NCI-H1092 (cell line): ENCODE measurements at places on chromosomes 2 and 18.

GRCh38 chr2:62227386-62228075, 31.6 kb downstream of the B3GNT2 start:
- no peak for DNase-seq

GRCh38 chr18:23499291-23499781, 4.0 kb upstream of the RMC1 start:
- DNase-seq = no peak

DNA sequence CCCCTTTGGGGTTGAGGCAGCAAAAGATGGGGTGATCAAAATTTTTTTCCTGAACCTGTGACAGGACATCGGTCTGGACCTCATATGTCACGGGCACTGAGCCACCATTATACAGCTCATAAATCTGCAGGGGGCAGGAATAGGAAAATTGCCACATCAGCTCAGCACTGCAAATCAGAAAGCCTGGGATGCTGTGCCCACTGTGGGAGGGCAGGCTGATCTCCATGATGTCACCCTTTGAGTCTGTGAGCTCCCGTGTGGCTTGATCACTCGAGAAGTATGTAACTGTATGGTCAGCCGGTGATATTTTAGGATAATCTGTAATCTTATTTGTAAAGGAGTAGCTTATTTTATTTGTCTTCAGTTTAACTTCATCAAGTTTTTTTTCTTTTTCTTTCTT, 17.7 kb upstream of the CRYBA2 start:
- no peak for DNase-seq

GRCh38 chr2:183426825-183427224, 302.6 kb downstream of the NUP35 start:
- no peak for DNase-seq

DNA sequence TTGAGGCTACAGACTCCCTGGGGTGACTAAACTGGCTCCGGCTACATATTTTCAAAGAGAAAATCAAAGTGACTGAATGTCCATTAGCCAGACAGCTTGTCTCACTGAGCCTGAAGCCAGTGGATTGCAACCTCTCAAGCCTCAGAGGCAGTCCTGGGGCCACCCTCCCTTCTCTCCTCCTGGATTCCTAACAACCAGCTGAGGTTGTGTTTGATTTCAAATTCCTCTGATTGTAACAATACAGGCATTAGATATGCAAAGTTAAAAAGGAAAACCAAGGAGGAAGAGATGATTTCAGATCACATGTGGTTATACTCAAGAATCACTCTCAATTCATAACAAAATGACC, 101.0 kb upstream of the LMAN1 start:
- no peak for DNase-seq

GRCh38 chr2:36271266-36271665, 84.3 kb upstream of the CRIM1 start:
- no peak for DNase-seq

GRCh38 chr18:63907664-63908063, at the start of gene SERPINB10:
Gene SERPINB10 (plus strand): TSS chr18:63907958. CDS start chr18:63915511, 7,553 bp downstream.
- DNase-seq = no peak

- DNase-seq = no peak
Measured at GRCh38 chr2:53569957-53570727, 197.5 kb upstream of the CHAC2 start.

GRCh38 chr2:20165677-20166509, 59.0 kb downstream of the SDC1 start:
- DNase-seq = no peak

DNA sequence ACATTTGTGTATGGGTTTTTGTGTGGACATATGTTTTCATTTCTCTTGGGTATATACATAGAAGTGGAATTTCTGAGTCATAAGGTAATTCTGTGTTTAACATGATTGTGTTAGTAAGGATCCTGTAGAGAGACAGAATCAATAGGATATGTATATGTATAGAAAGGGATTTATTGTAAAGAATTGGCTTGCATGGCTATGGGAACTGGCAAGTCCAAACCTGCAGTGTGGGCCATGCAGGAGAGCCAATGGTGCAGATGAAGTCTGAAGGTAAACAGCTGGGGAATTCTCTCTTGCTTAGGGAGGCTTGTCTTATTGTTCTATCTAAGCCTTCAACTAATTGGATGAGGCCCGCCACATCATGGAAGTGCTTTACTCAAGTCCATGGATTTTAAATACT, 39.2 kb upstream of the IL1R2 start:
- no peak for DNase-seq

- no peak for DNase-seq
Measured at GRCh38 chr2:195486520-195486919, 170.5 kb upstream of the SLC39A10 start.

DNA sequence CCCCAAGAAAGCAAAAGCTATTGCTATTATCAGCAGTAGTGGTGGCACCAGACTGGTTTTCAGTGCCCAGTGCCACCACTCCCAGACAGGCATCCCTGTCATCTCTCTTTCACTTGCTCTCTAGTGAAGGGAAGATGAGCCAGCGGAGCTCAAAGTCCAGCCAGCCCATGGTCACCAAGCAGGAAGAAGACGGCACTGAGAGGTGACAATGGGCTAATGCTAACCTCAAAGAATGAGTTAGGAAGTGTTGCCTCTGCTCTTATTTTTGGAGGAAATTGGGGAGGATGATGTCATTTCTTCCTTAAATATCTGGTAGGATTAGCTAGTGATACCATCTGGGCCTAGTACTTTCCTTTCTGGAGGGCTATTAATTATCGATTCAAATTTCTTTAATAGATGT, 1.7 kb downstream of the SP140 start:
- no peak for DNase-seq

DNA sequence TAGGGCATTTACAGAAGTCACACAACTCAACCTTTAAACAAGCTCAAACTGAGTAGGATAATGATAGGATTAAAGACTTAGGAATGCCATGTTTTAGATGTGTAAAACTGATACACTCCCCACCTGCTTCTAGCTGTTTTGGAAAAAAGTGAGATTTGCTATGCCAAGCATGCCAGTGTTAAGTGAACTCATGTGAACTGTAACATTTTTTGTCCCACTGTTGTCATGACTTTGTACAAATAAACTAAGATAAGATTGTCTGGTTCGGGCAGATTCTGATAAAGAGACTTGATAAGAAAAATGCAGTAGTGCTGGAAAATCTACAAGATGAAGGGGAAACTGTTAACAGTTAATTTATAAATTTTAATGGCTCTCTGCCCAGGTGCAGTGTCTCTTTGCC, 66.5 kb downstream of the GLS start:
- DNase-seq = no peak

GRCh38 chr2:122077771-122078170, 322.3 kb downstream of the TSN start:
- no peak for DNase-seq

DNA sequence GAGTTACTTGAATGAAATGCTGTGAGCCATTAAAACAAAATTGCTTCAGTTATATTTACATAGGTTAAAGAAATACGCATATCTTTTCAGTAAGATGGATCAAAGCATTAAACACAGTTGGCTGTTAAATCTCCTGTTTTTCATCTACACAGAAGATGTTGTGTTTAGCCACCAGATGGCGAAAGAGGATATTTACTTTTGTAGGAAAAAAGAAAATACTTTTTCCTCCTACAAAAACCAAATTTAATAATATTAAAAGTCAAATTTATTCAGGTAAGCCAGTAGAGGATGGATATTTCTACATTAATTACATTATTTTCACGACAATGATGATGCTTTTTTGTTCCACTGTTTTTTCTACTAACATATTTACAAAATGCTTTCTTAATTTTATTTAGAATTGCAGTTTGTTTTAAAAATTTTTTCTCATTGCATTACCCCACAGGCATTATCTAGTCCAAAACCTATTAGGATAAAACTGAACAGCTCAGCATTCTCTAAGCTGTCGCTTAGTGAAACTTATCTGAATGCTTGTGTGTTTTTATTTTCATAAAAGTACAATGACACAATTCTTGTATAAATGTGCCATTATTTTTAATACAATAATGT, 173.7 kb downstream of the ASXL3 start:
- DNase-seq = peak; percentile 77

GRCh38 chr18:24078391-24078790, 60.5 kb upstream of the CABYR start:
- no peak for DNase-seq

DNA sequence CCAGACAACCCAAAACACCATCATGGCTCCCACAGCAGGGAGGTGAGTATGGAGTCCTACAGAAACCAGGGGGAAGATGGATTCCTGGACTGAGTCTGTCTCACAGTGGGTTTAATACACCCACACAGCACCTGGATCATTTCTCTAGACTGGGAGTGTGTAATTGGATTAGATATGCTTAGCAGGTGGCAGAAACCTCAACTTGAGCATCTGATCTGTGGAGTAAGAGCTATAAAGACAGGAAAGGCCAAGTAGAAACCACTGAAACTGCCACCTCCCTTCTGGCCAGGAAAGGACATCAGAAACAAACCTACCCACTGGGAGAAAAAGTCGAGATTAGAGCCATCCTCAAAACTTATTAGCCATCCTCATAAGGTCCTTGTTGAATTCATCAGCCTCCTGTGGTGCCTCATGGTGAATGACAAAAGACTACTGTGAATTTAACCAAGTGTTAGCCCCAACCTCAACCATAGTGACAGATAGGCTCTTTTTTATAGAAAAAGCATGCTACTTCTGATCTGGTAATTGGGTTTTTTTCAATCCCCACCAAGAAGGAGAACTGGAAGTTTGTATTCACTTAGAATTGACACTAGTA, 28.1 kb upstream of the CHST9 start:
- DNase-seq = no peak

DNA sequence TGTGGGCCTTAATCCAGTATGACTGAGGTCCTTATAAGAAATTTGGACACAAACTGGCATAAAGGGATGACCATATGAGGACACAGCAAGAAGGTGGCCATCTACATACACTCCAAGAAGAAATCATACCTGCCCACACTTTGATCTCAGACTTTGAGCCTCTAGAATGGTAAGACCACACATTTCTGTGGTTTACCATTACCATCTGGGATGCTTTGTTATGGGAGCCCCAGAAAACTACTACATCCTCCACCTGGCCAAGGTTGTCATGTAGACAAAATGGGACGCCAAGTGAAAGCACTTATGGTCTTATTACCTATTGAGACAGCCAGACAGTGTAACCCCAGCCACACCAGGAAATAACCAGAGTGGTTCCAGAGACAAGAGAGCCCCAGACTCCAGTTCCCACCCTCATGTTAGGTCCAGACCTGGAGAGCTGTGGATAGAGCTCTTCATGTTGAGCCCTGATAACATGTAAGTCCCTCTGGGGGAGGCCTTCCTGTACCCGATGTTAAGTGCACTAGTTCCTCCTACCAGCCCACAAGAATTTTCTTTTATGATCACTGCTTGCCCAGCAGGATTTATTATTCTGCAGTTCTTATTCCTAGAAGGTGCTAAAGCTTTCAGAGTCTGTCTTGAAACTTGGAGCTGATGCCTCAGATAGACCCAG, 4.6 kb upstream of the ADD2 start:
- no peak for DNase-seq

DNA sequence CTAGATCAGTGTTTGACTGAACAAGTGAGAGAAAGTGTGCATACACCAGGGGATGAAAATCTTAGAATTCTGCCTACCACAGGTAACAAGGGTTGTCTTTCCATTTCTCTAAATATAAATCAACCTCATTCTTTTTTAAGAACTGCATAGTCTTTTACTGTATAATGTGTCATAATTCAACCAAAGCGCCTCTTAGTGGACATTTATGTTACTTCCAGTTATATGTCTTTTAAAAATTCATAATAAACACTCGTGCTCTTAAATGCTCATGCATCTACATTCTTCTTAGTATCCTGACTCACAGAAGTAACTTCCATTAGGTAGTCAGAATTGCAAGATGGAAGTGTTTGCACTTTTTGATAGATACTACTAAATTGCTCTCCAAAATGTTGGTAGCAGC, 76.2 kb downstream of the CHRNA1 start:
- no peak for DNase-seq

DNA sequence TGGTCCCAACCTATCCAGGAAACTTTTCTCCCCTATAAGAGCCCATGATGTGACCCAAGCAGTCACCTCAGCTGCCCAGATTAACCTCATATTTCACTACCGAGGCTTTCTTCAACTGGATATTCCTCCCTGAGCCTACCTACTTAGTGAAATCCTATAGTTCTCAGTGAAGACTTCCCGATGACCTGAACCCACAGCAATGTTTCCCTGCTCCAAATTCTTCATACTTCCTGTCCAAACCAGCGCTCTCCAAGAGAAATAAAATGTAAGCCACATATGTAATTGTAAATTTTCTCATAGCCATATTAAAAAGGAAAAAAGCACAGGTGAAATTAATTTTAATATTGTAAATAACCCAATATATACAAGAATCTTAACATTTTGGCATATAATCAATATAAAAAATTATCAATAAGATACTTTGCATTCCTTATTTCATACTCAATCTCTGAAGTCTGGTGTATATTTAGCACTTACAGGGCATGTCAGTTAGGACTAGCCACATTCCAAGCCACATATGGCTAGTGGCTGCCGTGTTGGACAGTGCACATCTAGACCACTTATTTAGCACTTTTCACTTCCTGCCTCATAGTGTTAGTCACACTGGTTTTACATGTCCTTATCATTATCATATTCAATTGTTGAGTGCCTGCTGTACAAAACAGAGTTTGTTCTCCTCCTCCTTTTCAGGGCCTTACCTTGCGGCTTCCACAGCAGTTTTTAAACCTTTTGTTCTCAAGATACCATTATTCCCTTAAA, 1.9 kb upstream of the STAT4 start:
- DNase-seq = no peak

- DNase-seq = no peak
Measured at GRCh38 chr2:178163395-178163794, 30.9 kb upstream of the OSBPL6 start.
